ENCODE measurements at places on chromosomes 5 and 9.

- DNase-seq: no peak
Measured at GRCh38 chr5:370959-371810, 49.7 kb downstream of the AHRR start.

DNA sequence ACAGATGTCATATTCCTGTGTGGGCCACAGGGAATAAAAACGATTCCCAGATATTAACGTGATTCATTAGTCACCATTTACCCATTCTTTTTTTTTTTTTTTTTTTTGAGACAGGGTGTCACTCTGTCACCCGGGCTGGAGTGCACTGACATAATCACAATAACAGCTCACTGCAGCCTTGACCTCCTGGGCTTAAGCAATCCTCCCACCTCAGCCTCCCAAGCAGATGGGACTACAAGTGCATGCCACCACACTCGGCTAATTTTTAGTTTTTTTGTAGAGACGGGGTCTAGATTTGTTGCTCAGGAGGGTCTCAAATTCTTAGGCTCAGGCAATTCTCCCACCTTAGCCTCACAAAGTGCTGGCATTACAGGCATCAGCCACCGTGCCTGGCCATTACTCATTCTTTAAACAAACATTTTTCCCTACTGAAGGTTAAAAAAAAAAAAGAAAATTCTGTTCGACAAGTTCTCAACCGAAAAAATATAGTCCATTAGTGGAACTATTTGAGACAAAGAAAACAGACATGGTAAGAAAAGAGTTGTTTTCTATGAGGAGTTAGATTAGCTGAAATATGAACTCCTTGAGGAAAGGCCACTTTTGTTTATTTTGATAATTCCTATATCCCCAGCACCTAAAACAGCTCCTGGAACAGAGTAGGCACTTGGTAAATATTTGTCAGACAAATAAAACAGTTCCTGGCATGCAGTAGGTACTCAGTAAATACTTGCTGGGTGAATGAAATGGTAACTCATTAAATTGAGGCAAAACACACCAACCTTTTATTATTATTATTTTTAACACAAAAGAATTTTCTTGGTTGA, 32.1 kb upstream of the PDCL start:
- DNase-seq: no peak

GRCh38 chr5:133398646-133399101, 213.7 kb downstream of the FSTL4 start:
- no peak for DNase-seq

DNA sequence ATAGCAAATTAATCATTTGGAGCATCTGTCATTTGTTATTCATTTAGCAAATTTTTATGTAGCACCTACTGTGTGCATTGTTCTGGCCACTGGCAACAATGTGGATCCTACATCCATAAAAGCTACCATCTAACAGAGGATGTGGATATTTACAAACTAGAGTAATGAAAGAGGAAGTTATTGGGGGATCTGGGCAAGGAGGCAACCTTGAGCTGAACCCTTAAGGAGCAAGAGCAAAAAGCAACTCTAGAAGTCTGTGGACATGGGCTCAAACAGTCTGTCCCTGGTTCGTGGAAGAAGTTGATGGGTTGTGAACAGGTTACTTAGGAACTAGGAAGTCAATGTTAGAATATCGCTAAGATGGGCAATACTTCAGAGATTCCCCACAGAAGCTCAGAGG, 259.9 kb downstream of the SYK start:
- no peak for DNase-seq

DNA sequence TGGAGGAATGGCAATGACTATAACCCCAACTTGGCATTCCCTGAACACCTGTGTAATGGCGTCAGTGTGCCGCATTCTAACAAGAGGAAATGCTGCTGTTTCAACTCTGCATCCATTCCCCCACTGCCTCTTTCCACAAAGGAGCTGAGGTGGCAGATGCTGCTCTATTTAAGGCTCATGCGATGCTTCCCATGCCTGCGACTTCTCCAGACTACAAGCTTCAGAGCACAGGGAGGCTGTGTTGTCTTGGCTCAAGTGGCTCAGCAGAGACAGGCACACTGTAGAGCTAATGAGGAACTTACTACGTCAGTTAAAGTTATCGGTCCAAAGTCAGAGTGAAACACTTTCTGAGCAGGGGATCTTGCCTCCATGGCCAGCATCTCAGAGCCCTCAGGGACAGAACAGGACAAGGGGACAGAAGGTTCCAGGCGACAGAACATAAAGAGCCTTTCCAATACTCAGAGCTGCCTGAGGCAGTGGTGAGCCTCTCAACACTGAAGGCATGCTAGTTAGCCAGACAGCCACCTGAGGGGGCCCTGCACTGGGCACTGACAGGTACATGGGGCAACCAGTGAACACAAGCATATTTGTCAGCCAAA, 21.8 kb downstream of the TNIP1 start:
- no peak for DNase-seq

- DNase-seq: no peak
Measured at GRCh38 chr5:171441246-171441791, 21.9 kb downstream of the FGF18 start.

GRCh38 chr9:133278161-133279114, 3.4 kb upstream of the ABO start:
- no peak for DNase-seq

- no peak for DNase-seq
Measured at GRCh38 chr5:120415985-120416384, 48.1 kb upstream of the PRR16 start.

GRCh38 chr5:34742061-34742460, 85.9 kb downstream of the RAI14 start:
- DNase-seq: no peak

- no peak for DNase-seq
Measured at GRCh38 chr9:130981756-130982137, 27.2 kb upstream of the LAMC3 start.

DNA sequence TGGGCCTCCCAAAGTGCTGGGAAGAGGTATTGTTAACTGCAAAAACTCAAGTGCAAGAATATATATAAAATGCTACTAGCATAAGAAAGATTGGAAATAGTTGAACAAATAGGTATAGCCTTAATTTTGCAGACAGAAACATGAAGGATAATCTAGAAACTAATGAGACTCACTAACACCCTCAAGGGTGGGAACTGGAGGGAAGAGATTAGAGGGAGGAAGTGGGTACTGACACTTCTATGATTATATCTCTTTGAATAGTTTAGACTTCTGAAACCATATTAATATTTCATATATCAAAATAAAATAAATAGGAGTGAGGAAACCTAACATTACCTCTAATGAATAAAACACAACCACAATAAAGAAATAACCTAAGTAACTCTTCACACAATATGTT, 23.0 kb downstream of the AUH start:
- DNase-seq: no peak

DNA sequence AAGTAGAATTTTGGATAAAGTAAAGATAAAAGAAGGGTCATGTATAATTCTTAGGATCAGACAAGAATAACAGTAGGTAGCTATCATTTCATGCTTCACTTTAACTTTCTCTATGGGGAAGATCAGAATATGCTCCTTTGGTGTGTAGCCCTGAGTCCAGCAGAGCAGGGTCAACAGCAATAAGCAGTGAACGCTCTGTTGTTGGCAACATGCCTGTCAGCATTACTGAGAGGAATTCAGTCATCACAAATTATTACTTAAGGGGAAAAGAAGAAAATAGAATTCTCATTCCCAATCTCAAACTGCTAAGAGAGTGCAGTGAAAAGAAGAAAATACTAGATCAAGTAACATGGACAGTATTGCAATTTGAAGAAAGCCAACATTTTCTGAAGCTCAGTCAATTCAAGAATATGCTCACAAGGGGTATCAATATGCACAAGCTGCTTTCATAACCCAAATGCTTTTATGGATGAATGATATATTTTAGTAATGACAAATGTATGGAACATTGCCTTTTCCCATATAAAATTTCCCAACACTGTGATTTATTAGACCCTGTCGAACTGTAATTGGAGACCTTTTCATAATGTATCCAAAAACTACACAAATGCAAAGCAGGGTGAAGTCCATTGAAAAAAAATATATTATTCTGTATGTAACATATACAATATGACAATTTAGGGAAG, 1359.4 kb downstream of the EFNA5 start:
- DNase-seq: no peak

DNA sequence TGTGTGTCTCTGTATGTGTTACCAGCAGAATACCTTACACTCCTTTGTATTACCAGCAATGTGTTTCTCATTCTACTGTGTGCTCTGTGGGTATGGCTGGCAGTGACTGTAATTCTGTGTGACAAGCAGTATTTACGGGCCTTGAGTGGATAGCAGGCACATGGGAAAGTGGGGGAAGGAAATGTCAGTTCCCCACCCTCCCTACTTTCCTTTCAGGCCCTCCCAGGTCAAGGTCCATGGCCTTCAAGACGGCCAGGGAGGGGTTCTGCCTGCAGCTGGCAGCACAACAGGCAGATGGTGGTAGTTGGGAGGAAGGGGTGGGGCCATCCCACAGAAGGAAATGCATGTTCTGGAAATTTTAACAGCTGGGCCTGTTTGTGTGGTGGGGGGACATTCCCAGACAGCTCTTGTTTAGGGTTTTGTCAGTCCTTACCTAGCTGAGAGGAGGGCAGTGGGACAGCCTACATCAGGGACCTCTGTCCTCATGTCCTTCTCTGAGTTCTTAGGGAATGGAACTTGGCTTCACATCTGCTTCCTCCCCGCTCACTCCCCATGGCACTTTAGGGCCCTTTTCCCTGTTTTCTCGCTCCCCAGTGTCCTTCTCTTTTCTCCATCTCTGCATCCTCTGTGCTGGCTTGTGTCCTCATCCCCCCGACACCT, 14.6 kb upstream of the TNIP1 start:
- DNase-seq: no peak

GRCh38 chr5:15571081-15571480, 71.1 kb downstream of the FBXL7 start:
- DNase-seq: no peak

DNA sequence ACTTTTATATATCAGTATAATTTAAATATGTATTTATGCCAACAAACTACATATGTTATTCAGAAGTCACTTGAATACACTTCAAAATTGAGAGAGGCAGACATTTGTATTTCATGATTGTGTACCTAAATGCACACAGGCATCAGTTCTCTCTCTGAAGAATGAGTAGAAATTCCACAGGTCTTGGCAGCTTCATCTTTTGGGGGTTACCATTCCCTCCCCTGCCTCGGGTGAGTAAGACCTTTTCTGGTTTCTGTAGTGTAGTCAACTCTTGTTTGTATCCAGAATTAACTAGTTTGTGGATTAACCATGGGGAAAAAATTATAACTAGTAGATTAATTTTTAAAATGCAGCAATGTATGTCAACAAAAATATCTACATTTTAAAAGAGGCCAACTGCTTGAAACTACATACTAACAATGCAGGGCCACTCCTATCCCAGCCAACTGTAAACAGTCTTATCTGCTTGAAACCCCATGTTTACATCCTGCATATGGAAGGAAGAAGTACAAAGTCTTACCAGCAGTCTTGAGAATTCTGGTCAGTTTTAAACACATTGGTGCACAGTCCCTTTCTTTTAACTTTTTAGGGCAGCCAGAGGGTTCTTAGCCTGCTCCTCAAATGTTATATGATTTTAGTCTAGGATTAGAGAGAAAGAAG, 339.6 kb upstream of the KIF2A start:
- DNase-seq: no peak

- DNase-seq: no peak
Measured at GRCh38 chr9:111514967-111515366, 10.0 kb upstream of the ZNF483 start.

DNA sequence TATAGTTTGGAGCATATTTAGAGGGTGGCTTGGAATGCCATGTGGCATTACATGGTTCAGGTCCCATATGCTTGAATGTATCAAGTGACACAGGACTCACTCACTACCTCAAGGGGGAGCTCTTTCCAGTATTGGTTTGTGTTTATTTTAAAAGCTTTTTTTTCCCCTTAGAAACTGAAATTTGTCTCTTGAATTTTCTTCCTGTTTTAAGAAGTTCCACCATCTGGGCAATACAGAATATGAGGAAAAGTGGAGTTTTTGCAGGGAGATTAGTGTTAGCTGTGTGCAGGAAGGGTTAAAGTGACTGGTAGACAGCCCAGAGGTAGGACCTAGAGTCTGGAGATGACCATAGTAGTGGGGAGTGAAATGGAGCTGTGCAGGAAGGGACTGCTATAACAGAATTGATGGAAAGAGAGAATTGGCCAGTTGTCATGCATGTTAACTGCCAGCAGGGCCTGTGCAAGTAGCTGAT, 36.6 kb downstream of the CTNNA1 start:
- DNase-seq: no peak

- no peak for DNase-seq
Measured at GRCh38 chr9:32128546-32128945, 255.9 kb upstream of the ACO1 start.

DNA sequence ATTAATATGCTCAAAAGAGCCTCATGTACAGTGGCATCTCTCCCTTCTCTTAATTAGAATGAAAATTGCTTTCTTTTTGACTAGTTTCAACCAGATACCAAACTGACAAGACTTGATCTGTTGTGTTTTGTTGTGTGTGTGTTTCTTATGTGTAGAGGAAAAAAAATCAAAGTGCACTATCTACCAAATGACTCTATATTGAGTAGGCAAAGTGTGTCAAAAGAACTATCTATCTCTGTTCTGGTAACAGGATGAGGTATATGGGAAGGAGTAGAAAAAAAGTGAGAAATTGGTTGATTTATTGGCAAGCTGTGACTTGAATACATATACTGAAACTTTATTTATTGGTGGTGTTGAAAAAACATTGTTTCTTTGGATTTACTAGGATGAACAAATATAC, 190.0 kb downstream of the SLF1 start:
- no peak for DNase-seq

DNA sequence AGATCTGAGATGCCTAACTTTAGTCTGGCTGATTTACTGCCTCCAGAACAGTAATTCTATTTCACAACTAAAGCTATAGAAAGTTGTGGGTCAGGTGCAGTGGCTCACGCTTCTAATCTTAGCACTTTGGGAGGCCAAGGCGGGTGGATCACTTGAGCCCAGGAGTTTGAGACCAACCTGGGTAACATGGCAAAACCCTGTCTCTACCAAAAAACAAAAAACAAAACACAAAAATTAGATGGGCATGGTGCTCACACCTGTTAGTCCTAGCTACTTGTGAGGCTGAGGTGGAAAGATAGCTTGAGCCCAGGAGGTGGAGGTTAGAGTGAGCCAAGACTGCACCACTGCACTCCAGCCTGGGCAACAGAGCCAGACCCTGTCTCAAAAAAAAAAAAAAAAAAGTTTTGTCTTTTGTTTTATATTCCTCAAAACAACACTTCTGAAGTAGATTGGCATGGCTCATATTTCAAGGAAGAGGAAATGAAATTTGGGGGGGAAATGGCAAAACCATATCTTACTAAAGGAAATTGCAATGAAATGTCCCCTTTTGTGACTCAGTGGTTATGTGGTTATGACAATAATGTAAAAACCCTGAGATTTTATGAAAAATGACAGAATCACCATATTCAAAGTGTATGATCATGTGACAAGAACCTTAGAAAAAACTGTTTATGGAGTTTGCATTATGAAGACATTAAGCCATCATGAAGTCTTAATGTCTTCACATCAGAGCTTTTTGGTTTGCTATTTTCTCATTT, 16.2 kb downstream of the FNBP1 start:
- DNase-seq: no peak

Measured in stimulated activated CD4-positive, alpha-beta T cell treated with anti-CD3 and anti-CD28 coated beads, Interleukin-15, amount 100 ng/mL, for 1 hour (primary cell).